Iris pigment epithelial cell (primary cell): ENCODE measurements at places on chromosomes 7 and 10.

DNA sequence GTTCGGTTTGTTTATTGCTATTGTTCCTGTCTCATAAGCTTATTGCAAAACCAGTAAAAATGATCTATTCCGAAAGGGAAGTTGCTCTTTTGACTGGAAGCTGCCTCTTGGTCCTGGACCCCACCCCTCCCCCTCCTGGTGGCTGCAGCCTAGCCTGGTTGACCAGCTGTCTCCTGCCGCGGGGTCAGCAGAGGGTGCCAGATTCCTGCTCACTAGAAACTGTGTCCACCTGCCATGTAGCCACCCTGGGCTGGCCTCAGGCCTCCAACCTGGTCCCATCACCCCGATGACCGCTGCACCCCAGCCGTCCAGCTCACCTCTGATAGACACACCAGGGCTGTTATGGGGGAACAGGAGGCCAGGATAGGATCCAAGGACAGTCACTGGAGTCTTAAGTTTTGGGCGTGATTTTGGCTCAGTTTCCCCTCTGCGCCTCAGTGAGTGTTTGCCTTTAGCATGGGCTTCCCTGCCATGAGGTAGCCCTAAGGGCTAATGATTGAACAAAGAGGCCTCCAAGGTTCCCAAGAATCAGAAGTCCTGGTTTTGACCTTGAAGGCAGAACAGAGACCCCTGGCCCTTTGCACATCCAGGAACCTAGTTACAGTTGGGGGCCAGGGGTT, 32.9 kb upstream of the SLF2 start:
- DNase-seq = no peak

GRCh38 chr7:98981701-98982100, 103.4 kb downstream of the TRRAP start:
- no peak for DNase-seq

DNA sequence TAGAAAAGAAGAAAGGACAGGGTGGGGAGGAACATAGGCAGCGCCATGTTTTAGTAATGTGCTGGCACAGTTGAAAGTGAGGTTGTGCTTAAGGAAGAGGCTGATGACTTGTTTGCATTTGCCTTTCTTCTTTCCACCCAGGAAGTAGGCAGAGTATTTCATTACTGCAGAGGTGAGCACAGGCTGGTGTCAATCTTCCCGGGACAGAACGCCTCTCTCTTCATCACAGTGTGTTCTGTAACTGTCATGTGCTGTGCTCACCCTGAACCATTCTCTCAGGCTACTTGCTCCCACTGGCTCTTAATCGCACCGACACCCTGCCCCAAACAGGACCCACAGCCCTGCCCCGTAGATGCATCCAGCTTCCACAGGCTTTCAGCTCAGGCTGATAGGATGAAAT, 135.8 kb upstream of the YAE1 start:
- no peak for DNase-seq

GRCh38 chr7:148624735-148625134, 34.2 kb downstream of the C7orf33 start:
- DNase-seq = no peak

DNA sequence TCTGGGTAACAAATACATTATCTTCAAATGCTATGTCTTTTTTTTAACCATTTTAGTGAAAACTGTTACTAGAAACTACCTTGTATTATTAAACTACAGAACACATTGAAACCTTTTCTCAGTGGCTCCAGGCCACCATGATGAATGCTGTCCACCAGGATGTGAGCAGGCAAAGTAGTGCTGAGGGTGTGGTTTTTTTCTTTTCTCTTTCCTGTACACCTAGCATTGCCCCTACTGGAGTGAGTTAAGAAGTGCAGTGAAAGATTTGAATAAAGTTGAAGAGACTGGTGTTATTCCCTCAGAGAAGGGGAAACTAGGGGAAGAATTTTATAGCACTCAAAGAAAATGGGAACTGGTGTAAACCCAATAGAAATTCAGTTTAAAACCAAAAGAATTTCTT, 120.0 kb upstream of the SAMD8 start:
- DNase-seq = peak; percentile 35

GRCh38 chr10:11698691-11699549, 43.3 kb upstream of the ECHDC3 start:
- no peak for DNase-seq

- no peak for DNase-seq
Observed at GRCh38 chr7:105728028-105728427, 146.7 kb upstream of the EFCAB10 start.

GRCh38 chr10:1516492-1517165, 220.7 kb downstream of the ADARB2 start:
- no peak for DNase-seq

DNA sequence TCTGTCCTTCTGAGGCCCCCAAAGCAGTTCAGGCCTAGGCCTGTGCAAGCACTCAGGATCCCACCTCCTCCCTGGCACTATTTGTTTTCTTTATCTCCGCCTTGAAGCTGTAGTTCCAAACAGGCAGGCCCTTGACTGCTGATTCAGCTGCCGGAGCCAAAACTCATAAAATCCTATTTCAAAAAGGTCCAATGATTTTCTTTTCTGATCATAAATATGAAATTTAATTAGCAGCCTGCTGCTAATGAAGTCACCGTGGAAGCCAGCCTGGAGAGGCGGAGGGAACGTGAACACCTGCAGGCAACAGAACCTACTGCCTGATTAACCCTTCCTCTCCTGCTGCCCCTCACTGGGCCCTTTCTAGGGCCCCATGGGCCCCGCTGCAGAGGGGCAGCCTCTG, 60.1 kb downstream of the CARD11 start:
- DNase-seq = no peak

DNA sequence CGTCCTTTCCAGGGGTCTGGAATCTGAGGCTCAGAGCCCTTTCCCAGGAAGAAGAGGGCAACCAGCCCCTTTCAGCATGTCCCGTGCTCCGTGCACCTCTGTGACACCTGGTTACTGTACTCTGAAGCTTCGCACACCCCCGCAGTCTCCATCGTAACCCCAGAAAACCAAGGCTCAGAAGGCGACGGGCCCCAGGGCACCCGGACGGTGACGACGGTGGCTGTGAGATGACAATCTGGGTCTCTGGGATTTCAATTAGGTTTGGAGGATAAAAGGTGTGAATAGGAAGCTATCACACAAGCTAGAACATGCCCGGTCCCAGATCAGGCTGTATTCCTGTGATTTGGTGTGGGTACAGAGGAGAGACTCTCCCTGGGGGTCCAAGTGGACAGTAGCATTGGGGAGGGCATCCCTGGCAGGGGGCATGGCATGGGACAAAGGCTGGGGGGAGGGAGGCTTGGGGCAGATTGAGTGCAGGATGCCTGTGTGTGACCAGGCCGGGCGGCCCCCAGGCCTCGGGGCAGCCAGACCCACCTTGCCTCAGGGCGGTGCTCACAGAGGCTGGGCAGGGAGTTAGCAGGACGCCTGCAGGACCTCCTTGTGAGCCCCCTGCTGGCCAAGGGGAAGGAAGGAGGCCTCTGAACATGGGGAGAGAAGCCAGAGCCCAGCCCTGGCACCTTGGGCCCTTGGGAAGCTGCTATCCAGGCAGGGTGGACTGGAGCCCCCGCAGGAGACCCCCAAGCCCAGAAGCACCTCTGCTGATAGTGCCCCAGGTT, 23.4 kb upstream of the PSMG3 start:
- DNase-seq = peak; percentile 9

DNA sequence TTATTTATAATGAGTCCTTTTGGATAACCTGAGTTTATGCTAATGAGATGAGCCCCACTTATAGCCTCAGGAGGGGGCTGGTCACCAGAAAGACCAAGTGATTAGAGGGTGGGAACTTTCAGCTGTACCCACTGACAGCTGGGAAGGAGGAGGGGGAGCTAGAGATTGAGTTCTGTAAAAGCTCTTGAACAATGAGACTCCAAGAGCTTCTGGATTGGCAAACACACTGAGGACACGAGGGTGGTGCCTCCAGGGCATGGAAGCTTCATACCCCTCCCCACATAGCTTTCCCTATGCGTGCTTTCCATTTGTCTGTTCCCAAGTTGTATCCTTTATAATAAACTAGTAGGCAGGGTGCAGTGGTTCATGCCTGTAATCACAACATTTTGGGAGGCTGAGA, 20.3 kb downstream of the MRPS24 start:
- no peak for DNase-seq

DNA sequence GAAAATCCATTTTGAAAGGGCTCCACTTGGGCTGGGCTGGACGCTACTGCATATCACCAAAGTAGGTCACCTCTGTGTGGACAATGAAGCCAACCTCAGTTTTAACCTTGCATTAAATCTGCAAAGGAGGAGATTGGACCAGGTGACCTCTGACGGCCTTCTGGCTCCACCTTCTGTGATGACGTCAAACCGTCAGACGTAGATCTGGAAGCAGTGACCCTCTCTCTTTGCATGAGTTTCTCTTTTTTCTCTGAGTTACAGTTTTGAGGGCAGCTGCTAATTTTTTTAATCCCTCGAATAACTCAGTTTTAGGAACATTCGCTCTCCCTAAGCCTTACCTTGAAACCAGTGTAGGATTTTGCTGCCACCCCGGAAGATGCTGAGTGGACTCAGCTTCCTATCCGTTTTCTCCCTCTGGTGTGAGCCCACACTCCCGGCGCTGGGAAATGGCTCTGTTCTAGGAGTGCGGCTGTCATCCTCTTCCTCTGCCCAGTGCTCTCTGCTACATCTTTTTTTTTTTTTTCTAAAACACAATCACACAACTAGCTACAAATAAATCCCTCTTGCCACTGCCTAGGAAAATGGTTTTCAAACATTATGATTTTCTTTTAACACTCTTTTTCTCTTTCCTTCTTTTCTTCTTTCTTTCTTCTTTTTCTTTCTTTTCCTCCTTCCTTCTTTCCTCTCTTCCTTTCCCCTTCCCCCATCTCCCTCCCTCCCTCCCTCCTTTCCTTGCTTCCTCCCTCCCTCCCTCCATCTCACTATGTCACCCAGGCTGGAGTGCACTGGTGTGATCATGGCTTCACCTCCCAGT, 27.7 kb upstream of the NMT2 start:
- peak; percentile 81 for DNase-seq

- DNase-seq = peak; percentile 8
Observed at GRCh38 chr7:641269-641671, 85.2 kb upstream of the DNAAF5 start.

DNA sequence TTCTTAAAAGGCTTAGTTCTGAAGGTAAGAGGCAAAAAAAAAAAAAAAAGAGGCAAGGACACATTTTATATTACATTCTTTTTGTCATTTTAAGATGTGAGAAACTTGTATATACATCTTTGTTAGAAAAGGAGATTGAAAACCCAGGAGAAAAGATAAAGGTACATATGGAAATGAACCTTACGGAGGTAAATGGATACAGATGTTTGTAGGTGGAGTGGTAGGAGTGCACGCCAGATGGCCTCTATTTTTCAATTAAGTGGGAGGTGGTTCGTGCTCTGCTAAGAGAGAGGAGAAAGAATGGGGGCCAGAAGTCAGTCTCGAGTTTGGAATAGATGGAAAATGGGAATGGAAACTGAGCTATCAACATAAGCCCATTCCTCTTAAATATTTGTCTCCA, 622.5 kb upstream of the GHITM start:
- DNase-seq = no peak

DNA sequence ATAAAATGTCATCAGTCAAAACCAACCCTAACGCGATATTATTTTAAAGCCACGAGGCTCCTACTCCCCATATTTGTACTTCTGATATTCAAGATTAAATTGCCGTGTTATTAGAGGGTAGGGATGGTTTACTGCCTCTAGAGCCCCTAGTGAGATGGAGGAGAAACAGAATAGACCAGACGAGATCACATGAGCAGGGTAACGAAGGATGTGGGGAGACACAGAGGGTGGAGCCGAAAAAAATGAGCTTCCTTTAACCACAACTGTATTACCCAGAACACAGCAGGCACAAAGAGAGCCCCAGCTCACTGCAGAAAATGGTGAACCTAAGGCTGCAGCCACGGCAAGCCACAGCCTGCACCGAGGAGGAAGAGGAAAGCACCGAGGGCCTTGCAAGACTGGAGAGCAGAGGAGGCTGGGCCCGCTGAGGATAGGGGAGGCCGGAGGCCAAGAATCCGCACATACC, 14.3 kb downstream of the ZC3HAV1 start:
- no peak for DNase-seq

GRCh38 chr7:154674191-154674590, 328.7 kb downstream of the PAXIP1 start:
- DNase-seq = no peak

DNA sequence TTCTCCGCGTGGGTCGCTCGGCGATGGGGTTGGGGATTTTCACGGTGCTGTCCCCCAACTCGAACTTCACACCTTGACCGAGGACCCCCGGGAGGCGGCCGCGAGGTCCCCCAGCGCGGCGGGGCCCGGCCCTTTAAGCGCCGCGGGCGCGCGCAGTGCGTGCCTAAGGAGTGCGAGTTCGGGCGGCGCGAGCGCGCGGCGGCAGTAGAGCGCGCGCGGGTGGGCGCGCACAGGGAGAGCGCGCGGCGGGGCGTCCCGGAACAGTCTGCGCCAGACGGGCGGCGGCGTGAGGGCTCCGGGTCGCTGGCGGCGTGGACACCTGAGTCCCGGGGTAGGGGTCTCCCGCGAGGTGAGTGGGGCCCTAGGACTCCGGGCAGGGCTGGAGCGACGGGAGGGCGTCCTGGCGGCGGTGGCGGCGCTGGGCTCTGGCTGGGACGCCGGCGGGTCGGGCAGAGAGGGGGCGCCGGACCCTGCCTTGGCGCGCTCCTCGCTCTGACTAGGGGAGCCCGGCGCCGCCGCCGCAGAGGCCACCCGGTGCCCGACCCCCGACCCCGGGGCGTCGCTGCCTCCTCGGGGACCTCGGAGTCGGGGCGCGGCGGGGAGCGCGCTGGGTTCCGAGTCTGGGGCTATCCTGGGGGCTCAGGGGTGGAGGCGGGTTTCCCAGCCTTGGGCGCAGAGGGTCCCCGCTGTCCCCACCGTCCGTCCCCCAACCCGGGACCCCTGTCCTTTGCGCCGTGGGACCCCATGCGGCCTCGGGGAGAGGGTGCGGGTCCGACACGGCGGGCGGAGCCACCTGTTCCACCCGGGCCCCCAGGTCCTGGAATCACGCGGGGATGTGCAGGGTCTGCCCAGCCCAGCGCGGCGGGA, at the start of gene PROSER2:
TSS of gene PROSER2 (plus strand) at position 235 of the 867 bp plus-strand sequence. CDS start 28,722 bp downstream, outside the sequence.
- DNase-seq = peak; percentile 73

- DNase-seq = no peak
Observed at GRCh38 chr7:158531661-158532060, 56.0 kb downstream of the PTPRN2 start.

DNA sequence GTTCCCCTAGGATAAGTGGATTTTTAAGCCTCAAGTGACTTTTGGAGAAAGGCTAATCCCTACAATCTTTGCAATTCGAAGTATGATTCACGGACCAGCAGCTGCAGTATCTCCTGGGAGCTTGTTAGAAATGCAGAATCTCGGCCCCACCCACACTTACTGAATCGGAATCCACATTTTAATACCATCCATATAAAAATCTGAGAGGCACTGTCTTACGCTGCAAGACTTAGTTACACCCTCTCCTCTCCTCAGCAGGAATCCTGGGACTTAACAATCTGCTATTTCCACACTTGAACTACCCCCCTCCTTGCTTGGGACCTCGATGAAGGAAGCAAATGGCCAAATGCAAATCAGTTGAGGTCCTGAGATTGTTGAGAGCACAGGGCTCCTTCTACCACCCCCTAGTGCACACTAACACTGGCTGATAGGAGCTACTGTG, 21.0 kb downstream of the ITPRIP start:
- peak; percentile 85 for DNase-seq

DNA sequence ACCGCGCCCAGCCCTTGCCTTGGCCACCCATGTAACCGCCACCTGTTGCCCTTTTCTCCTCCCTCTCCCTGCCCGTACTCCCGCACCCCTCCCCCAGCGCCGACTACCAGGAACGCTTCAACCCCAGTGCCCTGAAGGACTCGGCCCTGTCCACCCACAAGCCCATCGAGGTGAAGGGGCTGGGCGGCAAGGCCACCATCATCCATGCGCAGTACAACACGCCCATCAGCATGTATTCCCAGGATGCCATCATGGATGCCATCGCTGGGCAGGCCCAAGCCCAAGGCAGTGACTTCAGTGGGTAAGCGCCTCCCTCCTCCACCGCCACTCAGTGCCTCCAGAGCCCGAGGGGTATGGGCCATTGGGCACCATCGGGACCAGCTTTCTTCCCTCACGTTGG, 18.7 kb downstream of the LDB3 start:
- no peak for DNase-seq
